ENCODE measurements at places on chromosomes 13 and 19.

GRCh38 chr19:8085598-8086408 is 33.2 kb downstream of the CCL25 start:
- no peak for DNase-seq

GRCh38 chr19:54158812-54159351 is 639 bp downstream of the LENG1 start:
- DNase-seq: no peak

DNA sequence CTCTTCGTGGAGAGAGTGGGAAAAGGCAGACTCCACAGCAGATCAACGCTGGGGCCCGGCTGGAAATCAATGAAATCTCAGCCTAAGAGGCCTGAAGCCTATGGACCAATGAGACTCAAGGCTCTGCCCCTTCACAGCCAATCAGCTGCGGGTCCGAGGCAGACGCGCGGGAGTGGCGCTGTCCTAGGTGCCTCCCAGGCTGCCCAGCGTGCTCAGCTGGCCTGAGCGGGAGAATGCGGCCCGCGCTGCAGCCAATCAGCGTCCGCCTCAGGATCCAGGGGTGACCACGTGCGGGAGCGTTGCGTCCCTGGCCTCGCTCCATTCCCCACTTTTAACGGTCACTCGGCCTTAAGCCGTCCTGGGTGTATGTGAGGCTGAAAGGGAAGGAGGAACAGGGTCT is at the start of gene ZBTB32:
TSS of gene ZBTB32 (plus strand) at position 341 of the 400 bp plus-strand sequence. CDS start 10,069 bp downstream, outside the sequence.
- peak; percentile 5 for DNase-seq

- no peak for DNase-seq
Observed at GRCh38 chr19:36009220-36009619, 607 bp upstream of the SYNE4 start.

DNA sequence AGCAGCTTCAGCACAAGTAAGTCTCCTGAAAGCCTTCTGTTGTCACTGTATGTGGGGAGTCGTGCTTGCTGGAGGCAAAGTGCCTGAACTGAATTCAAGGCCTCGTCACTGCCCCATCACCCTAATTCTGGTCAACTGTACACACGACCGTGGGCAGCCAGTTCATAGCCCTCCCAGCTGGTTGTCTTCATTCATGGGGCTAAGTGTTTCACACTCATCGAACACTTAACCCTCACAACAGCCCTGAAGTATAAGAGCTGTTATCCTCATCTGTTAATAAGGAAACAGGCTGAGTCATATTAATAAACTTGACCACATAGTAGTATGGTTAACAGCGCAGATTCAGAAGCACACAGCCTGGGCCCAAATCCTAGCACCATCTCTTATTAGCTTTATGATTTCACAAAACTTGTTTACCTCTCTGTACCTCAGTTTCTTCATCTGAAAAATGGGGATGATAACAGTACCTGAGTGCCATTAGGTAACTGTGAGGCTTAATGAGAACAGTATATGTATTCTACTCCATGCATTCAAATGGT is 66.7 kb downstream of the CDADC1 start:
- no peak for DNase-seq

- DNase-seq: no peak
Observed at GRCh38 chr19:19453125-19453454, 47.6 kb downstream of the GATAD2A start.

DNA sequence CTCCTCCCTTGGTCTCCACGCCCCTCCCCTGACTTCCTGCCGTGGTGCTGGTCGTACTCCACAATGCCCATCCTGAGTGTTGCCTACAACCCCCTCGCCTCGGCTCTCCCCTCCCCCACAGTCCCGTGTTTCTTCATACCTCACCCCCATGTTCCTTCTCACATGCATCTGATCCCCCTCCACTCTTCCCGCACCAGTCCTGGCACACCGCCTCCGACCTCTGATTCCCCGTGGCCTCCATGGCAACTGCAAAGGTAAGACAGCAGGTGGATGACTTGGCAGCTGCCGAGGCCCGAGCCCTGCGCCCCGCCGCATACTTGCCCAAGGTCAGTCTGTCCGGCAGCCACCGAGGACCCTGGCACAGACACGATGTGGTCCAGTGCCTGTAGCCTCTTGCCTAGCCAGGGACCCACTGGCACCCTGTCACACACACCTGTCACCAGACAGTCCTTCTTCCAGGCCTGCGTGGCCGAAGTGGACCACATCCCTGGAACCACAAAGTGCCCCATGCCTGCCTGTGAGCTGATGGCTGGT is 16.1 kb upstream of the SDHAF1 start:
- DNase-seq: peak; percentile 5

DNA sequence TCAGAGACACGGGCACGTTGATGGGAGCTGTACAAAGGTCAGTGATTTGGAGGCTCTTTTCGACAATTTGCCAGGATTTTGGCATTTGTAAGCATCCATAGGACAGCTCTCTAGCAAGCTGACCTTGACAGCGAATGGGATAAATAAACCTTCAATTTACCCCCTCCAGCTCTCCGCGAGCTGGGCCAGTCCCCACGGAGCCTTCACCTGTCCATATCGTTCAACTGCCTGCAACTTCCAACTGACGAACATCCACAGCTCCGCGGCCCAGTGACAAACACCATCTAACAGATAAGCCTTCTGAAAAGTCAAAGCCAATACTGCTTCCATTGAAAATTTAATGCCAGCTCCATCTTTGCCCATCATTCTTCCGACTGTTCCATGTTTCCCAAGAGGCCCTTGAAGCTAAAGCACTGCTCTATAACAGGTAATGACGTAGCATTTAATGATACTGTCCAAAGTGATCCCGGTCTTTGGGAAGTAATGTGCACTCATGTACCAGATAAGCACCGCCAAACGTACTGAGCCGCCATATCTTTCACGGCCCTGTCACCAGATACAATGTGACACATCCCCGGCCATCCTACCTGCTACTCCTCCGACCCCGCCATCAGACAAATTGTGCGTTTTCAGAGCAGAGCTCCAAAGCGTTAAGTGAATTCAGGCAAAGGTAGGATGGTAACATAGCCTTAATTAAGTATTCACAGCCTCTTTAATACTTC is 365.3 kb upstream of the ZNF507 start:
- no peak for DNase-seq

- no peak for DNase-seq
Observed at GRCh38 chr19:2223391-2223790, 12.7 kb downstream of the PLEKHJ1 start.

- no peak for DNase-seq
Observed at GRCh38 chr19:12953799-12954611, 3.0 kb downstream of the GADD45GIP1 start.

DNA sequence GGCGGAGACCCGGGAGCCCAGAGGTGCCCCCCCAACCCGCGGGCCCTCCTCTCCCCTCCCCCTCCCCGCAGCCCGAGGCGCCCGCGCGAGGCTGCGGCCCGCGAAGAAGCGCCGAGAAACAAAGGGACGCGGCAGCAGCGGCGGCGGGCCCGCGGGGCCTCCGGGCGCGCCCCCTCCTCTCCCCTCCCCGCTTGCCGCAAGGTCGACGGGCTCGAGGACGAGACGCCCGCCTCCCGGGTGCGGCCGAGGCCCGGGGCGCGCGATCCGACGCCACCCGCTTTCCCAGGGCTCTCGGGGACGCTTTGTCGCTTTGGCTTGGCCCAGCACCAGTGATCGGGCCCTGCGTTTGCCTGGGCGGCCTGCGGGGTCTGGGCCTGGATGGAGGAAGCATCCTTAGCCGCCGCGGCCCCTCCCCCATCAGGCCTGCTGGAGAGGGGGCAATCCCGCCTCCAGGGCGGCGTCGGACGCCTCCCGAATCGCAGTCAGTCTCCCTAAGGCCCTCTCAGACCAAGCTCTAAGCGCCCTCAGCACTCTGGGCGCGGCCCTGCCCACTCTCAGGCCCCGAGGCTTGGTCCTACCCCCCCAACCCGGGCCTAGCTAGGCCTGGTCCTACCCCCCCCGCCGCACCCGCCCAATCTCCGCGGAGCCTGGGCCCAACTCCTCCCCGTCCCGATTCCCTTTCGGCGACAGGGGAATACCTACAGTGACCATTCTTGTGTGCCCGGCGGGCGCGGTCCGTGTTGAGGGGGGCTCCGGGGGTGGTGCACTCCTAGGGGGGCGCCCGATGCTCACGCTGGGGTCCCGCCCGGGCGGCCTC is 740 bp downstream of the ELAVL3 start:
- no peak for DNase-seq

- DNase-seq: no peak
Observed at GRCh38 chr13:49058761-49059160, 83.0 kb downstream of the FNDC3A start.

DNA sequence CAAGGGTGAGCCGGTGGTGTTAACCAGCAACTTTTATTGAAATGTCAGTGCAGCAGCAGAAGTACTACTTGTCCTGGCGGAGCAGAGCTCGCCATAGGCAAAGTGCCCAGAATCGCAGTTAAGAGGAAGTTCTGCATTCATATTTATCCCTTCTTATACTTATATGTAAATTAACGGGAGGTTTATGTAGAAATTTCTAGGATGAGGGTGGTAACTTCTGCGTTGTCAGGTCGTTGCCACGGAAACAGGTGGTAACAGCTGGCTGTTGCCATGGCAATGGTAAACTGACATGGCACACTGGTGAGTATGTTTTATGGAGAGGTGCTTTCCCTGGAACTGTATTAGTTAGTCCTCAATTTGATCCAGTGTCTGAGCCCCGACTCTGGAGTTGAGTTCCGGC is 2494.9 kb upstream of the PCDH20 start:
- no peak for DNase-seq

- DNase-seq: no peak
Observed at GRCh38 chr19:40737102-40737644, 13.1 kb downstream of the ACTMAP start.

GRCh38 chr13:112453874-112454647 is 77.9 kb downstream of the SPACA7 start:
- DNase-seq: no peak

DNA sequence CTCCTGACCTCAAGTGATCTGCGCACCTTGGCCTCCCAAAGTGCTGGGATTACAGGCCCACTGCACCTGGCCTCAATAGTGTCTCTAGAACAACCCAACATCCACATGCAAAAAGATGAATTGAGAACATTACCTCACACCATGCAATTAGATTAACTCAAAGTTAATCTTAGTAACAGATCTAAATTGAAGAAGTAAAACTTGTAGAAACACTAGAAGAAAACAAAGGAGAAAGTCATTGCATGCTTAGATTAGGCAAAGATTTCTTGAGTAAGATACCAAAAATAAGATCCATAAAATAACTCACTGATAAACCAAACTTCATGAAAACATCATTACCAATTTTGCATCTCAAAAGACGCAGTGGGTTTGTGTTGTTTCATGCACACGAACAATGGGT is 2.8 kb downstream of the CPAMD8 start:
- no peak for DNase-seq

GRCh38 chr19:57192993-57193392 is 1.7 kb downstream of the ZNF264 start:
- no peak for DNase-seq

DNA sequence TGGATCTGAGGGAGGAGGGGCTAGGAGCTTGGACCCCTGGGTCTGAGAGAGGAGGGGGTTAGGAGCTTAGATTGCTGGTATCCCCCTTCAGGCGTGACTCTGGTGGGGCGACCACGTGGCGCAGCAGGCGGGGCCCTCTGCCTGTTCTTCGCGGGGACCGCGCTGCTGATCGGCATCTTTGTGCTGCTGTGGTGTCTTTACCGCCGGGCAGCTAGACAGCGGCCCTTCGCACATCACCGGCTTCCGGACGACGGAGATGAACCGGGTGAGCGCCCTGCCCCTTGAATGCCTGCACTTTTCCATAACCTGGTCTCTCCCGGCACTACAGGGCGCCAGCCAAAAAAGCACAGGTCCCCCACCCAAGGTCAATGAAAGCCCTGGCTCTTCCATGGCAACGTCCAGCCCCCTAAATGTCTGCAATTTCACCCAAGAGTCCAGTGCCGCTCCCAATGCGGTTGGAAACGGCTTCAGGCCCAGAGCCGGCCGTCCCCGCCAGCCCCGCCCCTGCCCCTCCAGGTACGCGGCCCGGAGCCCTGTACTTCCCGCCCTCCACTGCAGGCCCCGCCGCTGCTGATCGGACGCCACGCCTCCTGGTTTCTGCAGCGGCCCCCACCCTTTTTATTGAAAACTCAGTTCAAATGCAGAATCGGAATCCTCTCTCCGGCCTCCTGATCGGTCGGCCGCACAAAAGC is 2.8 kb downstream of the GFY start:
- DNase-seq: no peak

DNA sequence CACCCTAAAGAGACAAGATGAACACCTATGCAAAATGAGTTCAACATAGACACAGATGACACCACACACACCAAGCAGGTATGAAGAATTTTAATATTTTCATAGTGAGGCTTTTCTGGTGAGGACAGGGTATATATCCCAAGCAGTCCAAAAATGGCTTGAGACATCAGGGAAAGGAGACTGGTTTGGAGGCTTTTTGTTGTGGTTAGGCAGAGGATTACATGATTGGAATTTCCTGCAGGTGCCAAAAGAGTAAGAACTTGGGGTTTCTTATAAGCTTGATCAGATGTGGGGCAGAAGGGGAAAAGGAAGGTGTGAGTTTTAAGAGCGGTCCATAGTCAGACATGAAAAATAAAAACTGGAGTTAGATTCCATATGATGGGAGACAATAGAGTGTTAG is 420.8 kb upstream of the SLITRK1 start:
- no peak for DNase-seq

DNA sequence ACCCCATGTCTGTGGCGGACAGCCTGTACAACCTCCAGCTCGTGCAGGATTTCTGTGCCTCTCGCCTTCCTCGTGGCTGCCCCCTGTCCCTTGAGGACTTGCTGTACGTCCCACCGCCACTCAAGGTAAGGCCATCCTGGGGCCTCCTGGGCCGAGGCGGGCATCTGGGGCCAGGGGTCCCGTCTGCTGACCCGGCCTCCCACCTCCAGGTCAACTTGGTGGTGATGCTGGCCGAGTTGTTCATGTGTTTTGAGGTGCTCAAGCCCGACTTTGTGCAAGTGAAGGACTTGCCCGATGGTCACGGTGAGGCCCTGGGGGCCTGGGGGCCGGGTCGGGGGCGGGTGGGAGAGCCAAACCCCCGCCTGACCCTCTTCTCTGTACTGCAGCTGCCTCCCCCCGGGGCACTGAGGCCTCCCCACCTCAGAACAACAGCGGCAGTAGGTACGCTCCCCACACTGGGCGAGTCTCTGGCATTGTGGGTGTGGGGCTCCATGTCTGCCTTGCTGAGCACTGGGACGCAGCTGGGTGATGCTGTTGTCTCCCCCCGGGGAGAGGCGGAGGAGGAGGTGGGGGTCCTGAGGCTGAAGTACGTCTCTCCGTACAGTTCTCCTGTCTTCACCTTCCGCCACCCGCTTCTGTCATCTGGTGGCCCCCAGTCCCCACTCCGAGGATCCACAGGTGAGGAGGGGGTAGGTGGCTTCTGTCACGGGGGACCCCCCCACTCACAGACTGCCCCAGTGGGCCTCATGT is 15.0 kb downstream of the CAMSAP3 start:
- DNase-seq: no peak

- no peak for DNase-seq
Observed at GRCh38 chr19:40604647-40605215, 3.6 kb downstream of the LTBP4 start.

All from cerebellar nuclear complex (tissue), 1 donor.